ENCODE measurements at places on chromosomes 3 and 15. TPM values are rescaled to one million over a fixed set of nuclear protein-coding genes. Genes with fewer than 3 reads are reported as not detected.

FRMD5 gene
- total RNA-seq: 17.4 TPM

RPP14 gene
- total RNA-seq: 24.7 TPM

GRCh38 chr3:72266016-72266370 is 481.0 kb upstream of the PROK2 start:
- H3K4me3 ChIP-seq: no peak overlapping the region
- DNase-seq: no peak
- H3K36me3 ChIP-seq: no peaks in the 10 kb centered on the region
- H3K4me1 ChIP-seq: peaks cover 9% of the 10 kb centered on the region
- H3K27ac ChIP-seq: no peak overlapping the region
- no peaks in the 10 kb centered on the region for H3K27me3 ChIP-seq

DNA sequence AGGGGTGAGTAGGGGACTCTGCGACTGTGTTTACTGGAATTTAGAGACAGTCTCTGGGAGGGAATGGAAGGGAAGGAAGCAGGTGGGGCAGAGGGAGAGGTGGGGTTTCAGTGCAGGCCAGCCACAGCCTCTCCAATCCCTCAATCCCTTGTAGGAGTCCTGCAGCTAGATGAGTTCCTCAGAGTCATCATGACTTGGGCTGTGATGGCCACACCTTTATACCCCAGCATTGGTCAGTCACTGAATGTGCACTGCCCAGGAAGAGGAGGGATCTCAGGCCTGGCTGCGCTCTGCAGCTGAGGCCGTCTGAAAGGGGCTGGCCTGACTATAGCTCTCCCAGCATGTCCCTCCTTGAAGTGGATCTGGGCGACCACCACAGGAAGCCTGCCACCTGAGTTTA is 67.3 kb upstream of the GLCE start:
- H3K36me3 ChIP-seq: no peaks in the 10 kb centered on the region
- H3K4me1 ChIP-seq: no peaks in the 10 kb centered on the region
- H3K27ac ChIP-seq: no peak overlapping the region
- no peaks in the 10 kb centered on the region for H3K27me3 ChIP-seq

IMP3 gene
- 58.4 TPM for total RNA-seq

DNA sequence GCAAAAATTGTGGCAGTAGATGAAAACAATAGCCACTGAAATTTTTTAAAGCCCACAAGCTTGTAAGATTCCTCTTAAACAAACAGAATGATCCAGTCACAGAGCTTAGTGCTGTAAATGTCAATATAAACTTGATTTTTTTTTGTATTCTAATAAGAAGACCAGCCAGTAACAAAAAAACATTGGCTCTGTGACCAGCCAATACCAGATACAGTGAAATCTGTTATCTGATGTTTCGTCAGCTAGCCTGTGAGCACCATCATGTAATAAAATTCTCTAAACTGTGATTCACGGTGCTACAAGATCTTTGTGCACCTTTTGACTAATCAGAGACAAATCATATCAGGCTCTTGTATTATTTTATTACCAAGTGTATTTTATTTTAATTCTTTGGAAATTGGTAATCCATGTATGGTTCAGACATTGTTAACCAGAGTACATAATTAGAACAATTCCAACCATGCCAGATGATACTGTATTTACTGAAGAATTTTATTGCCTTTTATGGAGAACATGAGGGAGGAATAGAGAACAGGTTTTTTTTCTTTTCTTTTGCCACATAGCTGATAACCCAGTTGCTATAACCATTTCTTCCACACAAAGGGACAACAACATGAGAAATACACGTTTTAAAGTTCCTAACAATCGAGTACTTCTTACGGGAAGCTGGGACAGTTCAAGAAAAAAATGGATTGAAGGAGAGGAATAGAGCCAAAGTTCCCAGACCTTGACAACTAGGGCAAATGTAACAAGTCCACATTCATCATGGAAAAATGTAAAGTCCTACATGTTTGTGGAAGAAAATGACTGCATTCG is 71.9 kb downstream of the FILIP1L start:
- no peak overlapping the region for H3K4me3 ChIP-seq
- H3K27me3 ChIP-seq: no peaks in the 10 kb centered on the region
- peak; percentile 23 for DNase-seq
- H3K4me1 ChIP-seq: peaks cover 78% of the 10 kb centered on the region

DNA sequence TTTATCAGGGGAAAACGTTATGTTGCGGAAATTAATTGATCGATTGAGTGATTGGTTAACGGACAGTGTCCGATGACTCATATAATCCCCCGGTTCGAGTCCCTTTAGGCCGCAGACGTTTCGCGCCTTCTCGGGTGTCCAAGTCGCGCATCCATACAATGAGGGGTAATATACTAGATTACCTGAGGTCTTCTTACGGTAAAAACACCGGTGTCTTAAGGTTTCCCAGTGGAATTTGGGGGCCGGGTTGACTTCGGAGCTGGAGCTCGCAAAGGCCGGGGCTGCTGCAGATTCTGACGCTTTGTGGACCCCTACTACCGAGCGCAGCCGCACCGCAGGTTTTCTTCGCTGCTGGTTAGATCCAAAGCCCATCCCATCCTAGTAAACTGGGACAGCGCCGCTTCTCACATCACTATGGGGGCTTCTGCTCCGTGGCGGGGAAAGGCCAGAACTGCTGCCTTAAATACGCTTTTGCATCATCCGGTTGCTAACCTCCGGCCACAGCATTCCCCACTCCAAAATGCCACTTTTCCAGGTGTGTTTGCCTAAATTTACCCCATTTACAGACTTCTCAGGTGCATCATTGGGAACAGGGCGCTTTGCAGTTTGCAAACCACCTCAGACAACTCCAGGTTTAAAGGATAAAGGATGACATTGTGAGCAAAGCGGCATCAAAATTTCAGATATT is 858 bp upstream of the SACM1L start:
- H3K36me3 ChIP-seq: peaks cover 2% of the 10 kb centered on the region
- peak overlapping the region; percentile 69 for H3K4me3 ChIP-seq
- no peaks in the 10 kb centered on the region for H3K27me3 ChIP-seq
- DNase-seq: peak; percentile 48
- peak overlapping the region; percentile 96 for H3K27ac ChIP-seq

DNA sequence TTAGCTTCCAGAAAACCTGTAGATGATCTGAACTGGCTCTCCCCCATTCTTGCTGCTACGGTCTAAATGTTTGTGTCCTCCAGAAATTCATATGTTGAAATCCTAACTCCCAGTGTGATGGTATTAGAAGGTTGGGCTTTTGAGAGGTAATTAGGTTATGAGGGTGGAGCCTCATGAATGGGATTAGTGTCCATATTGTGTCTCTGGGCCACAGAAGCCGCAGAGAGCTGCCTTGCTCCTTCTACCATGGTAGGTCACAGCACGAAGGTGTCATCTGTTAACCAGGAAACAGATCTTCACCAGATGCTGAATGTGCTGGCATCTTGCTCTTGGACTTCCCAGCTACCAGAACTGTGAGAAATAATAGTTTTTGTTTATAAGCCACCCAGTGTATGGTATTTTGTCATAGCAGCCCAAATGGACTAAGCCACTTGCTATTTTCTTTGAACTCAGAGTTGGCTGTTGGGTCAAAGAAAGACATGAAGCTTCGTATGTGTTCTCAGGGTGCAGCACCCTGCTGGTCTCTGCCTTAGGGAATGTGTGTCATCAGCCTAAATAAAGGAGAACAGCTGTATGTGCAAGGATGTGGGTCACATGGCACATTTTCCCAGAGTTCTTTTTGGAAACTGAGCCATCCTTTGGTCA is 317.5 kb upstream of the SLCO3A1 start:
- no peaks in the 10 kb centered on the region for H3K27me3 ChIP-seq
- peak overlapping the region; percentile 83 for H3K27ac ChIP-seq
- no peaks in the 10 kb centered on the region for H3K36me3 ChIP-seq
- H3K4me1 ChIP-seq: peaks cover 37% of the 10 kb centered on the region
- no peak for DNase-seq
- H3K4me3 ChIP-seq: no peak overlapping the region

FSD2 gene
- total RNA-seq: not detected

GRCh38 chr3:100968932-100969906 is 24.0 kb downstream of the ABI3BP start:
- no peaks in the 10 kb centered on the region for H3K27me3 ChIP-seq
- no peaks in the 10 kb centered on the region for H3K4me1 ChIP-seq
- no peaks in the 10 kb centered on the region for H3K36me3 ChIP-seq
- no peak for DNase-seq

ACVR2B gene
- total RNA-seq: 20.8 TPM

Measured in Caco-2 (cell line).